CD4-positive, alpha-beta T cell treated with Interleukin-12 subunit alpha and Interleukin-12 subunit beta, for 1 hour (primary cell): ENCODE measurements at places on chromosomes 1 and 21.

DNA sequence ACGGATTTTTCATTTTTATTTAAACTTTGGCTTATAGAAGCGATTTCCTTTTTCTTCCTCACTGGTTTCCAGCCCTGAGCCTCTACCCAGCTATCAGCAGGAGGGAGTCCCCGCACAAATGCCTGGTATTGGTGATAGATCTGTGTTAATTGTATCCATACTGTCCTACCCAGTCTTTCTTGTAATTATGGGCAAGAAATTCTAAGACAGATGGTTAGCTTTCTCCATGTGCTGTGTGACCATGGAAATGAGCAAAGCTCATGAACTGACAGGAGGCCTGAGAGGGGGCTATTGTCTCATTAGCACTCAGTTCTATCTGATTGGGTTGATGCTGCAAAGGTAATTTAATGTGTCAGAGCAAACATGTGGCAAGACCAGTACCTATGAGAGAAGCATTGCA, 108.1 kb upstream of the IVNS1ABP start:
- no peak for DNase-seq

- no peak for DNase-seq
Observed at GRCh38 chr1:227766653-227767277, 31.5 kb downstream of the SNAP47 start.

- peak; percentile 28 for DNase-seq
Observed at GRCh38 chr1:50368179-50369007, 54.9 kb downstream of the DMRTA2 start.

- DNase-seq = no peak
Observed at GRCh38 chr1:5976231-5976630, 16.0 kb downstream of the NPHP4 start.

GRCh38 chr1:236502972-236503639, 20.7 kb upstream of the LGALS8 start:
- no peak for DNase-seq

- DNase-seq = no peak
Observed at GRCh38 chr1:41538741-41539417, 54.4 kb upstream of the EDN2 start.

- no peak for DNase-seq
Observed at GRCh38 chr1:11412141-11412540, 66.8 kb upstream of the DISP3 start.

DNA sequence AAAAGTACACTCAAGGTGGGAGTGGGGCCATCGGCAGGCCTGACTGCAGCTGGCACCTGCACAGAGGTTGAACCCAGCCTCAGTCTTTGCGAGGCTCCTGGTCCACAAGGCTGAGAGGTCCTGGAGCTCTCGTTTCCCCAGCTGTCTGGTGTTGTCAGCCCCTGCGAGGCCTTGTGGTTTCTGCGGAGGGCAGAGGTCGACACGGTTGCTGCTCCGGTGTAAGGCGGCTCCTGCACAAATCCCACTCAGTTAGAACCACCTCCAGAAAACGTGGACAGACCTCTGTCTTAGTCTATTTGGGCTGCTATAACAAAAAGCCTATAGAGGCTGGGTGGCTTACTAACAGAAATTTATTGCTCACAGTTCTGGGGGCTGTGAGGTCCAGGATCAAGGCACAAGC, 5.8 kb downstream of the KIAA1614 start:
- DNase-seq = no peak

DNA sequence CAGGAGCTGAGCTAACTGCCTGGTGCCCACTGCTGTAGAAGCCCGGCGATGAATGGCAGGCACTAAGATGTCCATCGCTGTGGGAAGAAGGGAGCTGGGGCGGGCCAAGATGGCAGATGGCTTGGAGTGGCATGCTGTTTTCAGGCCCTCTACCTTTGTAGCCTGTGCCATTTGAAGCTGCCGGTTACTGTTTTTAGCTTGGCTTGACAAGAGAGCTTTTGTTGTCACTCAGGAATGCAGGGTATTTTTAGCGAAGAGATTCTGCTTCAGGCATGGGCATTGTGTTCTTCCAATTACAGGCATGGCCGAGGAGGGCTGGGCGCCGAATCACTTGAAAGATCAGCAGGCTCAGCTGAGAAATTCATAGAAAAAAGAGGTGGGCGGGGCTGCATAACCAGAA, 348.7 kb downstream of the RPS6KC1 start:
- no peak for DNase-seq

- no peak for DNase-seq
Observed at GRCh38 chr21:32347977-32348376, 44.8 kb downstream of the URB1 start.

DNA sequence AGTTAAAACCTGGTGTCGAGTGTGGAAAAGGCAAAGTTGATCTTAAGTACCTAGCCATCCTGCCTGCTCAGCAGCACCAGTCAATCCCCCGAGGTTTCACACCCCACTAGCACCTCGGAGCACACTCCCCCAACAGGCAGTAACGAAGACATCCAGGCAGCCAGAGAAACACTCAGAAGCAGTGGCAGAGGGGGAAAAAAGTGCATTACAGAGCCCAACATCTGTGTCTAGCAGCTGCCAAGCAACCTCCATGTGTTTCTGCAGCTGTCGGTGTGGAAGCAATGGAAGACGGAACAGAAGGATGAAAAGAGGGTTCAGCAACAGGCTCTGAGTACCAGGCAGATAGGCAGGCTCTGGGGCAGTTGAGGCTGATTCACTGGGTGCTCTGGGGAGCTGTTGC, 73.4 kb upstream of the PROX1 start:
- no peak for DNase-seq

GRCh38 chr1:178093494-178093950, 382 bp upstream of the RASAL2 start:
- DNase-seq = peak; percentile 43

DNA sequence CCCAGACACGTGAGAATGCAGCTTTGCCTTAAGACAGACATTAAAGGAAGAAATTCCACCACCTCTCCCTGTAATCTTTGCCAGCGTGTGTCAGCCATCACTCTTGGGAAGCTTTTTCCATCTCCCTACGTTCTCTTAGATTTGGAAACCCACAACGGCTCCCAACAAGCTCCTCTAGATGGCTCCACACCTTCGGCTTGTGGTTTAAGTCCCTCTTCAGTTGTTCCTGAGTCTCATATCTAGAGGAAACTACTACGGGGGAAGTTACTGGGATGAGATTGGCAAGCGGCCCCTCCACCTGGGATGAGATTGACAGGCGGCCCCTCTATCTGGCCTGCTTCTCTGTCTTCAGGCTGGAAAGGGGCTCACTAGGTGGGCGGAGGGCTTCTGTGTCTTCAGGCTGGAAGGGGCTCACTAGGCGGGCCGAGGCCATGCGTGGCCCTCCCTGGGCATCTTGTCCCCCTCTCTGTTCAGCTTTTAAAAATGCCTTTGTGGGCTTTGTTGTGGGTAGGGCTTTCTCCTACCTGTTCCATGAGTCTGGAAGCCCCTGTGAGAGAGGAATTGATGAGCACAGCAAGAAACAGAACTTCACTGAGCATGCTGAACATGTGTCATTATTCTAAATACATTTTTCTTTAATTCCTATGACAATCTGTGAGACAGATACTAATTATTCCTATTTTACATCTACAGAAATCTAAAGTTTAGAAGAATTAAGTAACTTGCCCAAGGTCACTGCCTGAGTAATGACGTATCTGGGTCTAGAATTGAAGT, 670.5 kb downstream of the KIF26B start:
- no peak for DNase-seq

DNA sequence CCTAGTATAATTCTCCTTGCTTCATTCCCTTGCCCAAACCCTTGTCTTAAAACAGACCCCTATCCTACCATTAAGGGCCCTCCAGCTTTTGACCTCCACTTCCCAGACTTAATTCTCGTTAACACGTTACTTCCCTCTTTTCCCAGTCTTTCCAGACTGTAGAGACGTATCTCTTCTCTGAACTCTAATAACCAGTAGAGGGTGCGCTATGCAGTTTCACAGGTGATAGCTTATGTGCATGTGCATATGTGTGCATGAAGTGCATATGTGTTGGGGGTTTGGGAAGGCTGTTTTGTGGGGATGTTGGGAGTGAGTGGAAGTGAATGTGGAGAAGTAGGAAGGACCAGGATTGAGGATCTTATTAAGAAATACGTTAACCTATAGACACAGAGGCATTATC, 78.1 kb upstream of the CCDC190 start:
- no peak for DNase-seq

DNA sequence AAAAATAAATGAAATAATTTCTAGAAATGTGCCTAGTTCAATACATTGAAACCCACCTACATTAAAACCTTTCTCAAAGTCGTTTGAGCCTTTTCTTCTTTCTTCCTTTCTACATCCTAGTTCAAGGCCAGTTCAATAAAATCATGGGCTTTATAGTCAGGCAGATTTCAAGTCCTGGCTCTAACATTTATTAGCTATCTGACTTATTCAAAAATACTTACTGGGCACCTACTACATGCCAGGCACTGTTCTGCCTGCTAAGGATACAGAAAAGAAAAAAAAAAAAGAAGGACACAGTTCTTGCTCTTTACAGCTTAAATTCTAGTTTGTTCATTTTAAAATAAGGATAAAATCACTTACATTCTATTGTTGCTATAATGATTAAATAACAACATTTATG, 134.2 kb upstream of the FGGY start:
- DNase-seq = no peak

- DNase-seq = no peak
Observed at GRCh38 chr1:47478090-47478489, 40.2 kb downstream of the FOXD2 start.

DNA sequence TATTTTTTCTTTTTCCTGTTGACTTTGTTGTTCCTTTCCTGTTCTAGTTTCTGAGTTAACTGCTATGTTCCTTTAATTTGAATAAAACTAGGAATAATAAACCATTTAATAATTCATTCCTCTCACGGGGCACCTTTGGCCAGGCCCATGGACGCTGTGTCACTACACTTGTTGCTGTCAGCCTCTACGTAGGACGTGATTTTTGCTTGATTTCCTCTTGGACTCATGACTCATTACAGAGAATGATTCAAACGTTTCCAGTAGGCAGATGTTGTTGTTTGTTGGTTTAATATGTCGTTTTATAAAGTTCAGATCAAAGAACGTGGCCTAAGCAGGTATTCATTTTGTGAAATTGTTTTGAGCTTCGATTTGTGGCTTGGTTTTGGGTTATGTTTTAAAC, 9.1 kb upstream of the SLC19A1 start:
- DNase-seq = peak; percentile 45

DNA sequence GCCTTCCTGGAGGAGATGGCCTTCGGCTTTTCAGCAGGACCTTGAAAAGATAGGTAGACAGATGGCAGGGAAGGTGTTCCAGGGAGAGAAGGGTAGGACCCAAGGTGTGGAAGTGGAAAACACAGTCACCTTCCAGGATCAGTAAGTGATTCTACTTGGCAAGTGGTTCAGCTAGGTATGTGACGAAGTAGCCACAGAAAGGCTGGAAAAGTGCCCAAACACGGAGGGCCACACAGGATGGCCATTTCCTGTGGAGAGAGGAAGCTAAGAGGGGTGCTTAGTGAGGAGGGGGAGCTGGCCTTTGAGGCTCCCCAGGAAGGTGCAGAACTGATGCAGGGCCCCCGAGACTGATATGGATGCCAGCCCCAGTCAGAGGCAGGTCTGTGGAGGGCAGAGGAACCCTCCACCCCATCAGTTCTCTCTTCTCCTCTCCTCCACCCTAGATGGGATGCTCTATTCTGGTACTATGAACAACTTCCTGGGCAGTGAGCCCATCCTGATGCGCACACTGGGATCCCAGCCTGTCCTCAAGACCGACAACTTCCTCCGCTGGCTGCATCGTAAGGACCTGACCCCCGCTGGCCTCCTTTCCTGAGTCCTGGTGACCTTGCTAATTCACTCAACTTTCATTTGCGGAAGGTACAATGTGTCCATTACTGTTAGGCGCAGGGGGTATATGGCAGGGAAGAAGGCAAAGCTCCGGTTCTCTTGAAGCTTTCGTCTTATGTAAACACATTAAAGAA, 6.8 kb downstream of the SEMA4A start:
- no peak for DNase-seq

DNA sequence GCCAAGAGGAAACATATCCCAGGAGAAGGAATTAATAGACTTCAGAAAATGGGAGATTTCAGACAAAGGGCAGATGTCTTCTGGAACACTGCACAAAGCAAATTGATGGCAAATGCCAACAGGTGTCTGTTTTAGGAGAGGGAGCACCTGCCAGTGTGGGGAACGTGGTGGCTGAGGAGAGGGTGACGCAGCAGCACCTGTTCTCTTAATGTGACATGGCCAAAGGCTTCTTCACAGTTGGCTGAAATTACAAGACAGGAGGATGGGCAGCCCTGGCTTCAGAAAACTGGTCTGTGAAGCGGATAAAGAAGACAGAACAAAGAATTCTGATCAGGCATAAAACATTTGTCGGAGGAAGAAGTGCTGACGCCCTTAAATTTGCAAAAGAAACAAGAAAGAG, 178.7 kb upstream of the RUNX1 start:
- no peak for DNase-seq

- no peak for DNase-seq
Observed at GRCh38 chr1:15355968-15356625, 53.6 kb upstream of the EFHD2 start.

DNA sequence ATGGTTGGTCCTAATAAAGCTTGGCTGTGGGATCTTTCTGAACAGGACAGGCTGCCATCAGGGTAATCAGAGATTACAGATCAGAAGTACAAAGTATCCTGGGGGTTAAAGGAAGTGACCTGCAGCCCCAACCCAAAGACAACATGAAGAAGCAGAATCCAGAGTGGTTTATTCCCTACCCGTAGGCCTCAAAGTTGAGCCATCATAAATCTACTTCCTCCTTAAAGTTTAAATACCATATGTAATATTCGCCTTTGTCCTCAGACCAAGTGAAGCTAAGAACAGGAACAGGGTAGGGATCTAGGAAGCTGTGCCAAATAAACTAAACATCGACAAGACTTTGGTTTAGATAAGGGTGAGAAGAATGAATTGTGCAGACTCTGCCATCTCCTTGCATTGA, 15.9 kb upstream of the DHX9 start:
- DNase-seq = no peak

- DNase-seq = no peak
Observed at GRCh38 chr1:19219451-19219850, 9.4 kb upstream of the UBR4 start.

DNA sequence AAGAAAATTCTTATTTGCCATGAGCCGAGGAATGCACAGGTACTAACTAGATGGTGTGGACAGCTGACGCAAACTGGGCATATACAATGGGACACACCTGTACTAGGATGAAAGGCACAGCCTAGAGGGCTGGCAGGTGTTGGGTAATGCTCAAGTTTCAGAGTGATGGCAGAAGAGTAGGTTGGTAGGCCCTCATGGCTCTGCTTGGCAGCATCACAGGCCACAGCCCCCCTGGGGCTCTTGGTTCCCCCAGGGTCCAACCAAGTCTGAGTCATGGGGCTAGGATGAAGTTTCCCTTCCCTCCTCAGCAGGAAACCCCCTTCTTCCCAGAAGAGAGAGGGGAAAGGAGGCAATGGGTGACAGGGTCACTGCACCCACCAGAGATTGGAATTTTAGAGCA, 35.2 kb downstream of the SPEN start:
- no peak for DNase-seq

DNA sequence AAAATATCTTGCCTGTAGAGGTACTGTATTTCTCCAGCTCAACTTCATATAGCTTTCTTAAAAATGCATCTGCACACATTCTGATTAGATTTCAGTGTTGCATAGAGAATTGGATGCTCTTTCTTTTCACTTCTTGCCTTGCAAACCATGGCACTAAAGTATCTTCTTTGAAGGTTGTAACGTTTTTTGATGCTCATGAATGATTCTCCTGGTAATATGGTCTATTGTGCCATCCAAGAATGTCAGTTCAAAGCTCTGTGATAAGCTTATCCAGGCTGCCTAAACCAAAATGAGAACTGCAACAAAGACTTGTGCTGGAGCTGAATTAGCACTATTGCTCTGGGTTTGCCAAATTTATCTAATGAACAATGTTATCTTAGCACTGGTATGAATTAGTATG, 1.9 kb downstream of the SGIP1 start:
- DNase-seq = no peak

GRCh38 chr1:156540955-156541354, 31.4 kb downstream of the IQGAP3 start:
- DNase-seq = no peak
